ENCODE measurements at places on chromosomes 1 and 21.

DNA sequence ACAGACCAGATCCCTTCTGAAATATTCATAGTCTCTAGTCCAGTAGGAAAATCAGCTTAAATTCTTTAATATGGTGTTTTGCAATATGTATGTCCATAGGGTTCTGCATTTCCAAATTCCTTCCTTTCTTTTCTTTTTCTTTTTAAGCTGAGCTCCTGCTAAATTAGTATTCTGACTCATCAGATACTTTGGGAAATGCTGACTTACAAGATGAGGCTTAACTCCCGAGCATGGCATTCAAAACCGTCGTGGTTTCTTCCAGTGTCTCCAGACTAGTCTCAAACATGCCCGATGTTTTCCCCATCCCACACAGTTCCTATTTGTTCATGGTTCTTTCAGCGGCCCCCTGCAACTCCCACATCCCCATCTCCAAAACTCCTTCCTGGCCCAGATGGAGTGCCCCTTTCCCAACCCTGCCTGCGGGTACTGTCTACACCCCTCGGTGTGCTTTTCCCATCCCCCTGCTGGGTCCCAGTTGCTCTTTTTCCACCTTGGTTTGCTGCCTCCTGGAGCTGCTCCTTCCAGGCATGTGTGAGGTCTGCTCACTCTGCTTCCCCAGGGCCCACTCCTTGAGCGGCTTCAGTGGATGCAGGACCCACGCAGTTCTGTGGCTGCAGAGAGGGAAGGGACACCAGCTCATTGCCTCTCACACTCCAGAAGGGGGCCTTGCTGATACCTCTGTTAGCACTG is 19.5 kb upstream of the ETV3 start:
- DNase-seq, result no peak

DNA sequence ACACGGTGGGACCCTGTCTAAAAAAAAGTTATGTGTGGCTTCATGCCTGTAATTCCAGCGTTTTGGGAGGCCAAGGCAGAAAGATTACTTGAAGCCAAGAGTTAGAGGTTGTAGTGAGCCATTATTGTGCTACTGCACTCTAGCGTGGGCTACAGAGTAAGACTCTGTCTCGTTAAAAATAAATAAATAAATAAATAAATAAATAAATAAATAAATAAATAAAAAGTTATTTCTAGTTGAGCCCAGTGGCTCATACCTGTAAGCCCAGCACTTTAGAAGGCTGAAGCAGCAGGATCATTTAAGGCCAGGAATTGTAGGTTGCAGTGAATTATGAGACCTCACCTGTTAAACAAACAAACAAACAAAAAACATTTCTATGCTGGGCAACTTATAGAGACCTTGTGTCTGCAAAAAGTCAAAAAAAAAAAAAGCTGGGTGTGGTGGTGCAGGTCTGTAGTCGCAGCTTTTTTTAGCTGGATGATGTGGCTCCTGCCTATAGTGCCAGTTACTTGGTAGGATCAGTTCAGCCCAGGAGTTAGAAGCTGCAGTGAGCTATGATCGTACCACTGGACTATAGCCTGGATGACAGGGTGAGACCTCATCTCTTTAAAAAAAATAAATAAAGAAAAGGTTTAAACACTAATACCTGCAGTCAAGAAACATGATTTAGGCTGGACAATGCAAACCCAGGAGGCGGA is 25.6 kb downstream of the GON4L start:
- DNase-seq, result no peak

DNA sequence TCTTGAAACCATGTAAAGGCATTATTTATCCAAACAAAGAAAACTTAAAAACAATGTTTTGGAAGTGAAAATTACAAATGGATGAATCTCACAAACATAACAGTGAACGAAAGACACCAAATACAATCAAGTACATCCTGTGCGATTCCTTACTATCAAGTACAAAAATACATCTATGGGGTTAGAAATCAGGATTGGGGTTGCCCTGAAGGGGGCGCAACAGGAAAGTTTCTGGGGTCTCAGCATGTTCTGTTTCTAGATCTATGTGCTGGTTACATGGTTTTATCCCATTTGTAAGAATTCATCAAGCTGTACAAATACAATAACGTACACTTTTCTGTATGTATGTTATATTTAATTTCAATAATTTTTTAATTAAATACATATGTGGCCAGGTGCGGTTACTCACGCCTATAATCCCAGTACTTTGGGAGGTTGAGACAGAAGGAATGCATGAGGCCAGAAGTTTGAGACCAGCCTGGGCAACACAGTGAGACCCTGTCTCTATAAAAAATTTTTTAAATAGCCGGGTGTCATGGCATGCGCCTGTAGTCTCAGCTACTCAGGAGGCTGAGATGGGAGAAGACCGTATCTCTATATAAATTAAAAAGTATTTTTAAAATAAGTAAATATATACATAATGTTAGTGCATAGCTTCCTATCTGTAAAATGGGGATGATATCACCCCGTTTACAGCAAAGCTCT is 121.5 kb upstream of the SOD1 start:
- no peak for DNase-seq

- DNase-seq, result no peak
Observed at GRCh38 chr1:183490932-183491331, 18.6 kb downstream of the SMG7 start.

- no peak for DNase-seq
Observed at GRCh38 chr1:199629624-199630023, 397.9 kb upstream of the NR5A2 start.

DNA sequence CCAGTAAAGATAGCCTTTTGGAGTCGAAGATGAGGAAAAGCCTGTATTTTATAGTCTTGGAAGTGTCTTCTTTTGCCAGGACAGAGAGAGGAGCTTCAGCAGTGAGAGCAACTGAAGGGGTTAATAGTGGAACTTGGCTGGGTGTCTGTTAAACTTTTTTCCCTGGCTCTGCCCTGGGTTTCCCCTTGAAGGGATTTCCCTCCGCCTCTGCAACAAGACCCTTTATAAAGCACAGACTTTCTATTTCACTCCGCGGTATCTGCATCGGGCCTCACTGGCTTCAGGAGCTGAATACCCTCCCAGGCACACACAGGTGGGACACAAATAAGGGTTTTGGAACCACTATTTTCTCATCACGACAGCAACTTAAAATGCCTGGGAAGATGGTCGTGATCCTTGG is at the start of gene VCAM1:
Gene VCAM1, plus strand, starts transcription at position 253 of the 400 bp plus-strand sequence. Its CDS starts 119 bp downstream, at position 372.
- DNase-seq, result no peak

DNA sequence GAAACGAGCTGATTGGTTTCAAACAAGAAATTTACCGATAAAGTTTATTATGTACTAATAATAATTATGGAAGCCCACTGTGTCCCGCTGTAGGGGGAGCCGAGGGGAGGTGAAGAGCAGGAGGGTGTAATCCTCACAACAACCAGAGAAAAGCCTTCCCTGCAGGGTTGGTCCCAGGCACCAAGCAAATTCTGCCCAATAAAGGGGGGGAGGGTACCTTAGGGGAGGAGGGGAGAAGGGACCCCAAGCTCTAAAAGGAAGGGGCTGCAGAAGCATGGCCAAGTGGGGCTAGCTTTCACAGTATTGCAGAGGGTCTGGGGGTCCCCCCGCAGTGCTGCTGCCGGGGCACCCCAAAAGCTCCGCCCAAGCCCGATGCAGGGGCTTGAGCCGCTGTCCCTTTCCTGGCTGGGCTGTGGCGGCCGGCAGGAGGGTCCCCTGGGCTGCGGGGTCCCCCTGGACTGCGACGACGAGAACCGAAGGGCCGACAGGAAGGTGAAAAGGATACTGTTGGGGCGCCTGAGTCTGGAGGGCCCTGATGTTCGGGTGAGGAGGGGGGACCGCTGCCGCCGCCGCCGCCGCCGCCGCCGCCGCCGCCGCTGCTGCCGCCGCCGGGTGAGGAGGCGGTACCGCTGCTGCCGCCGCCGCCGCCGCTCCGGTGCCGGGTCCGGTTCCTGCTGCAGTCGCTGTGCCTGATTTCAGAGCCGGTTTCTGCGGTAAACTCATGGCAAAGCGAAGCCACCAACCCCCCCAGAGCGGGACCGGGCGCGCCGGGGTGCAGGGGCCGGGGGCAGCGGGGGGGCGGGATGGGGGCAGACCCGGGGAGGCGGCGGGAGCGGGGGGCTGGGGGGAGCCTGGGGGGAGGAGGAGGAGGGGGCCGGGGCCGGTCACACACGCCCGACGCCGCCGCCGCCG is 771 bp downstream of the EIF4G3 start:
- DNase-seq, result no peak

DNA sequence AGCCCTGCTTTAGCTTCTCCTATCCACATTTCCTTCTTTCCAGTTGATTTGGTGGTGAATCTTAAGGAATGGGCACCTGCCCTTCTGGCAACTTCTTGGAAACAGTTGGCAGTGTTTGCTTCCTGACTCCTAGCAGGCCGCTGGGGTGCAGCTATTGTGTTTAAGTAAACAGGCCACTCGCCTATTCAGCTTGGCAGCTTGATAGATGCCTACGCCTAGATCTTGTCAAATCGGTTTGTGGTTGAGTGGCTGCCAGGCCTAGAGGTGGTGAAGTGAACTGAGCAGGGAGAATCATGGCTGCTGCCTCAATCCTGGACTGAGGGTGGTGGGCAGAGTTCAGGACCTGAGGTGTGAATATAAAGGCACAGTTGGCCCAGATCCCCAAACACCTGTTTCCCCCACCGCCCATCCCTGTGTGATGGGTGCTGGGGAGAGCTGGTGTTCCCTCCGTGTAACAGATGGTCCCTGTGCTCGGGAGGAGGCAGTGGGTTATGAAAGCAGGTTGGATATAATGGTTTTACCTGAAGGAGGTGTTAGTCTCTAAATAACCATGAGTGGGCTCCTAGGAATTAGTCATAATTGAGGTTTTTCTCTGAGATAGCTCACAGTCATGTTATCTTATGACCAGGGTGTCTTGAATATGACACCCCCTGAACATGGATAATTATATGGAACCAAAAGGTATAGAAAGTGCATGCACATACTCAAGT is 940 bp upstream of the PLA2G2C start:
- DNase-seq, result no peak

DNA sequence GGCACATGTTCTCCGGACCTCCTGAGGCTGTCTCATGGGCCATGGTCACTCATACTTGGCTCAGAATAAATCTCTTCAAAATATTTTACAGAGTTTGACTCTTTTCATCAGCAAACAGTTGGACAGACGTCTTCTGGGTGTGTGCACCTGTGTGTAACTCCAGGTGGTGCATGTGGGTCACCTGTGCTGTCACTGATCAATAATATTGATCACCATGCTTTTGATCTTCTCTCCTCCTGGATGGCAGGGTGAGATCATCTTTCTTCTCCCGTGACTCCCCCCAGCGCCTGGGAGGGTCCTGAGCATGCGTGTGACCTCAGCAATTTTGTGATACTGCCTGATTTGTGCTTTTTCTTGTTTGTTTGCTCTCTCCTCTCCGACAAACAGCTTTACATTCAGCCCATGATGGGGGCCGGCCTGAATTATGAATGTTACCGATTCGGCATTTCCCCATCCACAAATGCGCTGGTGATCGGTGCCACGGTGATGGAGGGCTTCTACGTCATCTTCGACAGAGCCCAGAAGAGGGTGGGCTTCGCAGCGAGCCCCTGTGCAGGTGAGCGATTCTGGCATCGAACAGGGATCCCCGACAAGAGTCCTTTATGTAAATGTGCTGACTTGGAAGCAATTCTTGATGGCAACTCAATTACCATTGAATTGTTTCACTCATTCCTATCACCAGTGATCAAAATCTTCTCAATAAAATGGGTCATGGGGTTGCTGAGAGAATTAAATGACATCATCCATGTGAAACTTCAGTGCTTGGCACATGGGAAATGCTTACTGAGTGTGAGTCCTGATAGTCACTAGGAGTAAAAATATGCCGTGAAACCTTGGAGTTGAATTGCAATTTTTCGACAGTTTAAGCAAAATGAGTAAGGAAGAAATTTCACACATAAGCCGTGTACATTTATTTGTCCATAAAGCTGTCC is 59.6 kb upstream of the FAM3B start:
- no peak for DNase-seq

DNA sequence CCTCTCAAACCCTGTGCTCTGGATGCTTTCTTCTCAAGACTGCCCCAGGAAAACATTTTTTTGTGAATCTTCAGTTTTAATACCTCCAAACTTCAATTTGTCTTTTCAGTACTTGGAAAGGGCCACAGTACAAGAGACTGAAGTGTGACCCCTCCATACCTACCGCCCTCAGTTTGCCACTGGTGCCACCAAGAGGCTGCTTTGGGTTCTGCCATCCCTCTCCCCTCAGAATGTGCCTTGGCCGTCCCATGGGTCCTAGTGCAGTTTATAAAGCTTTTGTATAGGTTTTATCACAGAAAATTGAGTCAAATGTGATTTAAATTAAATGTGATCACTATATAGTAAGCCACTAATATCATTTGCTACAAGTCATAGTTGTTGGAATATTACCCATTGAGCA is 60.8 kb upstream of the PGD start:
- DNase-seq, result no peak

DNA sequence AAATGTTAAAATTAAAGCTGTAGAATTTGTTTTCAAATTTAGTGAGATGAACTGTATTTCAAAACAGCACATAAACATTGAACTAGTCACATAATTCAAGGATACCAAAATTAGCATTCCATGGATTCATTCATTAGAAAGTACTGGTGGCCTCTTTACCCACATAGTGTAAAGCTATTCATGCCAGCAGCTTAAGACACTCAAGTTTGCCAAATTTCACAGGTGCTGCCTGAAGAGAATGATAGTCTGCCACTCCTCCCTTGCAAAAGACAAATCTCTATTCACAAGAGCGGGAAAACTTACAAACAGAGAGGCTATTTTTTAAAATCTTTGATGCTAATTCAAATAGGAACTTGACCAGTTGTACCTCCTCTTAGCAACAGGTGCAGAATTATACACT is 337.0 kb downstream of the BRINP3 start:
- no peak for DNase-seq

DNA sequence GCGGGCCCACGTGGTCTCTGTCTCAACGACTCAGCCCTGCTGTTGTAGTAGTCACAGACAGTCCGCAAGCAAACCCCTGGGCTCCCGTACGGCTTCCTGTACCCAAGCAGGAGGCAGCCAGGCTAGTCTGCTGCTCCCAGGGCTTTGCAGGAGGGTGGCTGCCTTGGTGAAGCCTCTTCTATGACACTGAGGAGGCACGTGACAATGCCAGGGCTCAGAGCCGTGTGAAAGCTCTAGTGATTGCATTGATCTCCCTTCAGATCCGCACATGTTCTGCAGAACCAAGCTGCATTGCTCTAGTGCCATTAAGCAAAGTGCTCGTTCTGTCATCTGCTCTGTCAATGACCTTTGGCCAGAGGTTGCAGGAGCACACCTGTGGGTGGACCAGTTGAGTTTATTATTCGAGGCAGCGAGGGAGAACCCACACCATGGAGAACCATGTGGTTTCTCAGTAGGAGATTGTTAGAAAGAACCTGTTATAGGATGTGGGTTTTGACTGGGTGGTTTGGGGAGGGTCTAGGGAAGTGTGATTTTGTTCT is 18.0 kb downstream of the UMODL1 start:
- no peak for DNase-seq

Data from thoracic aorta (tissue), 2 donors.